ENCODE measurements at places on chromosomes 7 and 10. TPM values are rescaled to one million over a fixed set of nuclear protein-coding genes. Genes with fewer than 3 reads are reported as not detected.

MAP3K8 gene
- 16.7 TPM for total RNA-seq

RBM20 gene
- 3.1 TPM for total RNA-seq

CFAP46 gene
- total RNA-seq, result 1.3 TPM

PLAC9 gene
- total RNA-seq, result not detected

PRRT4 gene
- total RNA-seq, result not detected

C10orf53 gene
- total RNA-seq, result not detected

FRMD4A gene
- total RNA-seq, result 3.6 TPM

CYP2E1 gene
- 0.25 TPM for total RNA-seq

CELF2 gene
- 0.05 TPM for total RNA-seq

MUC3A gene
- 18.9 TPM for total RNA-seq

EPHA1 gene
- total RNA-seq, result not detected

ZNF107 gene
- 2.3 TPM for total RNA-seq

MEIG1 gene
- total RNA-seq, result 0.80 TPM

EGR2 gene
- total RNA-seq, result 0.33 TPM

All from A549 treated with Mapracorat at 1 μM for 4 hours (cell line).